Fibroblast of skin of scalp (primary cell): ENCODE measurements at places on chromosomes 12 and 14.
A peak's percentile ranks its signal among the peaks of the same experiment; 100 is the strongest.

DNA sequence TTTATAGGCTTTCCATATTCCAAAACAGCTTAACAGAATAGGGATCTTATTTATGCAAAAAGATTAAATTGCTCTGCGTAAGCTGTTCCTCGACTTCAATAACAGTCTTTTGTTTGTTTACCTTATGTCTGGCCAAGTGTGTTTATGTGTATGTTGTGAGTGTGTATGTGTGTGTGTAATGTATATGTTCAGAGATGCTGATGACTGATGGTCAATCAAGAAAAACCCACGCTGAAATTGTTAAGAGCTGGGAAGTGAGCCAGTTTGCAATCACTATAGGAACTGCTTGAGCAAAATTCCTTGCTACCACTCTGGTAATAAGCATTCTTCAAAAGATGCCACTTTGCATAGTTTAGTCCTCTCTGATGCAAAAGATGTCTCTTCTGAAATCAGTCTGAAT, 59.6 kb downstream of the PRKD1 start:
- DNase-seq: peak; percentile 60

GRCh38 chr12:53869500-53869899, 69.1 kb upstream of the HOXC13 start:
- no peak for DNase-seq

GRCh38 chr14:57979376-57980048, 113.6 kb upstream of the SLC35F4 start:
- DNase-seq: no peak

DNA sequence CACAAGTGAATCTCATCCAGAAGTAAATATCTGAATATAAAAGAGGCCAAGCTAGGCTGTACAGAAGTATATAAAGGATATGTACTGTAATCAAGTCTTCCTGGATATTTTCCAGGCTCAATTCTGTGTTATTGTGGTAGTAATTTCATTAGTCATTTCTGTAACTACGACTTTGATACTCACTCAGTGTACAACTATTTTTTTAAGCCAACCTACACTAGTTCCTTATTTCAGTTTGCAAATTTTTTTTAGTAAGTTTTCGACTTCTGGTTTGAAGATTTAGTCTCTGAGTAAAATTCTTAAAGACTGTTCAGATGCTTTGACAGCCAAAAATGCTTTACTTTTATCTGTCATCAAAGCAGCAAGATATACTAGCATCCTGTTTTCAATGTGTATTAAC, 130.8 kb downstream of the CAPZA3 start:
- DNase-seq: peak; percentile 58

DNA sequence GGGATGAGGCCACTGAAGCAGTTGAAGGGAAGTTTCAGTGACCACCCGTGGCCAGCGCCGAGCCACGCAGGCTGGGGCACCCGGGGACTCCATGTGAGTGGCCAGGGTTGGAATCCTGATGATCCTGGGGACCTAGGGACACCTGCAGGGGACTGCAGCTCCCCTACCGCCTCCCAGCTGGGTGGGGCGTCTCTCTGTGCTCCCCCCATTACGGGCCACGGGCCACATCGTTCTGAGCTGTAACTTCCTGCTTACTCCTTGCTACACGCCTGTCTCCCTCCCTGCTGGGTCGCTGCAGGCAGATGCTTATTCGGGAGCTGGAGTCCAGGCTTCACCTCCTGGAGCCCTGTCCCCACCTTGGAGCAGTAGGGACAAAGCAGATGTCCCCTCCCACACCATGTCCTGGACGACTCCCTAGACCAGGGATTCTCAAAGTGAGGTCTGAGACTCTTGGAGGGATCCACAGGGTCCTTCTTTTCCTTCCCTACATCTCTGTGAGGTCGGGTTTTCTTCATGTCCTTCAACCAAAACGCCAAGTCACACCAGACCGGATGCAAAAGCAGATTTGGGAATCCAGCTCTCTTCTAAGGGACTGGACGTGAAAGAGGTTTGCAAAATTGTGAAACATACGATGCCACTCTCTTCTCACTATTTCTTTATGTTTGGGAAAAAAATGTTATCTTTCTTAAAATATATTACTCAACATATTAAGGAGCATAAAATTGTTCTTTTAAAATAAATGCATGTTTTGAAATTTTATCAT, 85.9 kb upstream of the NCOR2 start:
- DNase-seq: no peak

GRCh38 chr14:73467800-73468199, 9.5 kb upstream of the NUMB start:
- peak; percentile 63 for DNase-seq

DNA sequence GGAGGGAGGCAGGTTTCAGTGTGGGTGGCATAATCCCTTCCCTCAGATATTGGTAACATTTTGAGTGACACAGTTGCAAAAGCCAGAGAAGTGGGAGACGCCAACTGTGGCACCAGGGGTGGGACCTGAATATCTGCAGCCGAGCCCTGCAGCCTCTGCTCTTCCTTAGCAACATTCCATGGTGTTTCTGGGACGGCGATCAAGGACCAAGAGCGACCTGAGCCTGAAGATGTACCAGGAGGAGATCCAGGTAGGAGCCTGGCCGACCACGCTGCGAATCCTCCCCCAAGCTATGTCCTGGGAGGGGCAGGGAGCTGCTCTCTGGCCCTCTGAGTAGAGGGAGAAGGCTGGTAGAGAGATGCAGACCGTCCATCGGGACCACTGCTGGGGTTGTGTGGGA, 41.8 kb downstream of the SLC8B1 start:
- DNase-seq: no peak

- DNase-seq: peak; percentile 66
These were observed 5.9 kb upstream of the RERG start for GRCh38 chr12:15227004-15227679.

DNA sequence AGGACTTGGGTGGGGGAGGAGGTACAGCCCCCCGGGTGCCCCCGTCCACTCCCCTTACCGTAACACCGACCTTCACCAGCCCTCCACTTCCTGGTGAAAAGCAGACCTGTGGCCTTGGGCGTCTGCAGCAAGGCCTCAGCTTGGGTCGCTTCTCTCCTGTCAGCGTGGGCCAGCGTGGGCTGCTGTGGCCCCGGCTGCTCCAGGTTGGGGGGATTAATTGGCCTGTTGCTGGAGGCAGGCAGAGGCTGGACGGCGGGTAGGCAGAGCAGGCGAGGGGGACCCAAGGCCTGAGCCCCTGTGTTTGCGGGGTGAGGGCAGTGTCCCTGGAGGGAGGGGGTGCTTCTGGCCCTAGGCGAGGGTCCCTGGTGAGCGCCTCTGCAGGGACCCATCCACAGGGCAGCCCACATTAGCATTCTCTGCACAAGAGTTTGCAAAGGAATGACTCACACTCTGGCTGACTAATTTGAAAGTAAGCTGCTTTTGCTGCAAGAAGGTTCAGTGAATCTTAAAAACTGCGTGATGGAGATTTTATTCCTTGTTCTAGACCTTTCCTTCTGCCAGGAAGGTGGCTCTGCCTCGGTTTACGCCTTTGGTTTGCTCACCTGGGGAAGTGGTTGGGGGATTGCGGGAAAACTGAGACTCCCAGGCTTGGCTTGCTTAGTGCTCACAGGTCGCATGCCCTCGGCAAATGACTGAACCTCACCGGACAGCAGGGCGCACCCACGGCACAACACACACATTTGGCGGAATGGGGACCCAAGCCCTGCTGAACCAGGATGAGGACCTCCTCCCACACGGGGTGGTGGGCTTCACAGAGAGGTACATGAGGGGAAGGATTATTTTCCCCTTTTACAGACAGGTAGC, 37.9 kb upstream of the DLK1 start:
- peak; percentile 74 for DNase-seq

GRCh38 chr14:51873221-51873893, 12.9 kb downstream of the GNG2 start:
- DNase-seq: peak; percentile 91
